ENCODE measurements at places on chromosomes 6 and 20.

GRCh38 chr6:130132286-130132701 lies 90.5 kb downstream of the SAMD3 start:
- no peak for DNase-seq

DNA sequence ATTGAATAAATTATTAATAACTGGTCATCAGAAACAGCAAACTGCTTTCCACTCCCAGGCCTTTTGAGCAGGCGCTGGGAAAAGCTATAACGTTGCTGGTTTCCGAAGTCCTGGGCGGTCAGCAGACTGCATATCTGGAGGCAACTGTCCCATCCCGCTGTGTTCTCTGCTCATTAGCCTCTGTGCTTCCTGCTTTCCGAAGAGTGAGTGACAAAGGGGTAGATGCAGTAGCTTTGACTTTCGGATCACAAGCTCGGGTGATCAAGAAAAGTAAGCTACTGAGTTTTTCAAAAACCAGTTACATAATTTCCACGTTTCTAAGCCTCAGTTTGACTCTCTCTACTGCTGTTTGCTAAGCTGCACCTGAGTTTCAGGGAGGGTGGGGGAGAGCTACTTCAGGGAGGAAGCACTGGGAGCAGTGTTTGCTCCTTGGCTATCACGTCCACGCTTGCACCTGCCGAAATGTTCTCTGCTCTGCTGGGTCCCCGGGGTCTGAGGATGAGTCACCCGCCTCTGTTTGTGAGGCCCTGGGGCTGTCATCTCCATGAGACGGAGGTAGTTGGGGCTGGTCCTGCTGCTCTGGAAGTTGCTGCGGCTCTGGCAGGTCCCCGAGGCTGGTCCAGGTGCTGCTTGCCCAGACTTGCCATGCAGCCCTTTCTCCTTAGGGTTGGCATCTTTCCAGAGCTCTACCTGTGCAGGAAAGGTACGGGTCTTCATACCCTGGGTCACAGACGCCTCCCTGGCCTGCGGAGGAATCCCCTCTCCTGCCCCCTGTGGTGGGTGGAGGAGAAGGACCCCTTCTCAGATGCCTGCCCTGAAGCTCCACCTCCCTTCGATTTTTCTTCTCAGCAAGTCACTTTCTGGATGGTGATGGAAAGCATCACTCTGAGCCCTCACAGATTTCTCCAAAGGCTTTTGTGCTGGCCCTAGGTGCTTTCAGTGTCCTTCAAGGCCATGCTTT lies 220.0 kb downstream of the QKI start:
- no peak for DNase-seq

DNA sequence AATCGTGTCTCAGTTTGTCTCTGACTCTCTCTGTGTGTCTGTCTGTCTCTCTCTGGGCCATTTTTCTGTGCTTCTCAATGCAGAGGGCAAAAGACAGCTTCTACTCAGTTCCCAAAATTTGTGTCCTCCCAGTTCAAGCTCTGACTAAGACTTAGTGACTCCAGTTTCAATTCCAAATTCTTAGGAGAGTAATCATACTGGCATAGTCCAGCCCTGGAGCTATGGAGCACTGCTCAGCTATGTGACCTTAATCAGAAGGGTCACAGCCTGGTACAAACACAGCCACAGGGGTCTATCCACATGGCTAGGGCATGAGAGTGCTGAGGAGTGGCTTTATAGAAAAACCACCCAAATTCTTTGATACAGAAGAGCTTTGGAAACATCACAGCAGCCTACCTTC lies 91.9 kb downstream of the FOXF2 start:
- peak; percentile 55 for DNase-seq

DNA sequence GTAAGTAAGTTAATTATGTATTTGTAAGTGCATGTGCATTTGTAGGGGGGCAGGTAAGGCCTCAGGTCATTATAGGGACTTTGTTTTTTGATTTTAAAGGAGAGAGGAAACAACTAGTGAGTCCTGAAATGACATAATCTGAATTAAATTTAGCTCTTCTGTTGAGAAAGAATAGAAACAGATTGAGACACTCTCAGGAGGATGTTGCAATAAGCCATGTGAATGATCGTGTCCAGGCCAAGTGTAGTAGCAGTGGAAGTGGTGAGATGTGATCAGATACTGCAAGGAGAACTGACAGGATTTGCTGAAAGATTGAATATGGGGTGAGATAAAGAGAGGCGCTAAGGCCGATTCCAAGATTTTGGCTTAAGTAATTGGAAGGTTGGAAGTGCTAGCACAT lies 2.6 kb upstream of the CENPW start:
- no peak for DNase-seq

DNA sequence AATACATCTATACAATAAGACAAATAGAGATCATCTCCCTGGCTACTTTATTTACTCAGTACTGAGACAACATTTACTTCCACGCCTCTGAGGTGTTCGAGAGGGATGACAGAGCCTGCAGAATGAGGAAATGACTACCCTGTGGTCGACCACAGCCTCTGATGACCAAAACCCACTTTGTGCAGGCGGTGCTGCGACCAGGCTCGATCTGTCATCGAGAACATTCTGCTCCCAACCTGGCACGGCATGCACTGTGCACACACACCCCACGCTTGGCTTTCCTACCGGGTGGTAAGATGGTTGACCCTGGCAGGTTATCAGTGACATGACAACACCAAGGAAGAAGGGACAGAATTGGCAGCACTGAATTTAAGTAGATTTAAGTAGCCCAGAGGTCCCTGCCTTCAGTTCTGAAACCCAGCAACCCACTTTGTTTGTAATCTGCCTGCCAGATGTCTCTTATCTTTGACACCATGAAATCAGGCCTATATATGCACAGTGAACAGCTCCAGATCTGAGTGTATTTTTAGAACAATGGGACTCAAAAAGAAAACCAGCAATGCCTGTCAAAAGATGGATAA lies 42.6 kb downstream of the TTI1 start:
- DNase-seq, result peak; percentile 27

DNA sequence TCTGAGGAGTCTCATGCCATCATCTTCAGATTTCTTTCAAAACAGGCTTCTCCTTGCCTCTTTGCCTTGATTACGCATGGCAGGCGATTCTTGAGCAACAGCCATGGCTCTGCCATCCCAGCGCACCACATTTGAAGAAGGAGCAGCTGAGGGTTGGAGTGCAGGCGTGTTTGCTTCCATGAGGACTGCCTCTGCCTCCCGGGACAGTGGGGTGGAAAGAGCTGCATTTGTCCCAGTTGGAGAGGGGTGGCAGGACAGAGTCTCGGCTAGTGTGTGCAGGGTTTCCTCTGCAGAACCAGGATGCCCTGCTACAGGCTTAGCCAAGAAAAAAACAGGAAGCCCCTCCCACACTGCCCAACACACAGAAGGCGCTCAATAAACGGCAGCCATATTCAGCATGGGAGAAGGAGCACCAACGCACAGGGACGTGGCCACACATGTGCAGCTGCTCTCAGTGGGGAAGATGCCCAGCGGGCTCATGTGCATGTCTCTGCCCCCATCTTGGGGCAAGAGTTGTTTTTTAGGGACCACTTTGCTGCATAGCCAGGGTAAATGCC lies 36.6 kb downstream of the IRF4 start:
- DNase-seq, result no peak

All from urothelium cell line (cell line).